ENCODE measurements at places on chromosomes 11 and 22.
A peak's percentile ranks its signal among the peaks of the same experiment; 100 is the strongest.

GRCh38 chr11:116910378-116910777 is 73.0 kb upstream of the APOA1 start:
- DNase-seq = no peak

DNA sequence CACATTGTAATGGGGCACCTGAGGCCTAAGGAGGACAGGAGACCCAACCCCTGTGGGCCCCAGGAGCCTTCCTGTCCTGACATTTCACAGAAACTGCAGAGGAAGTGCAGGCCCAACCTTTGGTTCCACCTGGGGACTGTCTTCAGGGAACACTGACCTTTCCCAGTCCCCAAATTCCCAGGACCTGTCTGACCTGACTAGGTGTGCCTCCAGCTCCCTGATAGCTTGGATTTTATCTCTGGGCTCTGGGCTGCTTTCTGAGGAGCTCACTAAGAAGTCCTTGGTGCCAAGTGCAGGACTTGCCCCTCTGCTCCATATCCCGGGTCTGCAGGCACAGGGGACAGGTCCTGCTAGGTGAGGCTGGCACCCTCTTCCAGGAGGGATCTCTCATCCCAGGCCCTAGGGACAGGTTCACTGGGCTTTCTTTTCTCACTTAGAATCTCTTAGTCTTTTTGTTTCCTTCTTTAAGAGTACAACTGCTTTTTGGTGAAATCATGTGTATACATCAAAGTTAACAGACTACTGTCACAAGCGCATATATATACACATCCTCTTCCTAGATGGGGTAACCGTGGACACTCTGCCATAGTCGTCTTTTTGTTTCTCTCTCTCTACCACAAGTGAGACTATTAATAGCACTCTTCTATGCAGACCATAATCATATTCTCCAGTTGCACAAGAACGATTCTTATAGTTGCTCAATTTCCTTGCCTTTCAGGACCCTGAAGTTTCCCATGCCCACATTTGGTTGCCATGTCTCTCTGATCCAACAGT is 72.0 kb upstream of the IGLL5 start:
- DNase-seq = no peak

- DNase-seq = no peak
Observed at GRCh38 chr11:115974703-115975102, 470.5 kb upstream of the CADM1 start.

DNA sequence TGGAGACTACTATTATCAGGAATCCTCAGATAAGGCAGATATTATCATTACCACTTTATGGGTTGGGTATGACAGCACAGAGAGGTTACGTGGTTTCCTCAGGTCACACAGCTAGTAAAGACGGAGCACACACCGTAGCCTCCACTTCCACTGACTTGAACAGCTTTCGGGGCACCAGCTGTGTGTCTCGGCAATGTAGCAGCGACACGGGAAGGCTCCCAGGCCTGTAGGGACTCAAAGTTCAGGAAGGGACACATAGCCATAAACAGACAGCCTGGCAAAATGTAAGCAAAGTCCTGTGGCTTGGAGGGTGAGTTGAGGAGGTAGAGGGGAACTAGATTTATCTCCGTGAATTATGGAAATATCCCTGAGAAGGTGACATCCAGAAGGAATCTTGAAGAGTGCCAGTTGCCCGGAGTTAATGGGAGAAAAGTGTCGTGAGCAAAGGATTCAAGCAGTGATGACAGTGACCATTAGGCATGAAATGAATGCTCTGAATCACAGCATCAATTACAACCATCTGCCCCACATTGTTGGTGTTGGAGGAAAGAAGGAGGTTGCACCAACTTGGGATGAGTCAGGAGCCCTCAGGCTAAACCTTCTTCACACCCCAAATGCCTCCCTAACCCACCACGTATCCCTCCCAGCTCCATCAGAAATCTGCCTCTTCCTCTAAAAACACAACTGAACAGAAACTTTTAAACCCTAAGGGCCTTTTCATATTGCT is 106.7 kb upstream of the ASPHD2 start:
- DNase-seq = no peak

DNA sequence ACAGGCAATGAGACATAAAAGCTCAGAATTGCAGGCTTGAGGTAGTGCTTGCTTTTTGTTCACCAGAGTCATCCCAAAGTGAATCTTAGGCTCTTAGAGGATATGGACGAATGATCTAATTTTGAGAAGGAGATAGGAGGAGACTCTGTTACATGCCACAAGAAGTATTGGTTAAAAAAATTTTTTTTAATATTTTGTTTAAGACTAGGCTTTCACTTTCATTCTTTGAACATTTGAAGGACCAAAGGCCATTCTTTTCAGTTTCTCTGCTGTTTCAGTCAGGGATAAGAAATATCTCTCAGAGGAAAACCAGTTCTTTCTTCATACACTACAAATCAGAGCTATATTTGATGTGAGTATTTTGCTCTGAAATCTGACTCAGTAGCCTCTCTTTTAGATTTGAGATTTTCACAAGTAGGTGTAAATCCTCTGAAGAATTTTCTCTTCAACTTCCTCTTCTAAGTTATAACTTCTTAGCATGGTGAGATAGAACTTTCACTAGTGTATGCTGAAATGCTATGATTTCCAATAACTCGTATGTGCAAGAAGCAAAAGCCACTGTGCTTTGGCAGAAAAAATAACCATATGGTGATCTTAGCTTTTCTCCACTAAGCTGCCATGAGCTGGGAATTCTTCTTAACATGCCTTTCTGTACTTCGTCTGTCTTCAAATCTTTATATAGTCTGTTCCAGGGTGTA is 24.1 kb upstream of the FAM181B start:
- no peak for DNase-seq

DNA sequence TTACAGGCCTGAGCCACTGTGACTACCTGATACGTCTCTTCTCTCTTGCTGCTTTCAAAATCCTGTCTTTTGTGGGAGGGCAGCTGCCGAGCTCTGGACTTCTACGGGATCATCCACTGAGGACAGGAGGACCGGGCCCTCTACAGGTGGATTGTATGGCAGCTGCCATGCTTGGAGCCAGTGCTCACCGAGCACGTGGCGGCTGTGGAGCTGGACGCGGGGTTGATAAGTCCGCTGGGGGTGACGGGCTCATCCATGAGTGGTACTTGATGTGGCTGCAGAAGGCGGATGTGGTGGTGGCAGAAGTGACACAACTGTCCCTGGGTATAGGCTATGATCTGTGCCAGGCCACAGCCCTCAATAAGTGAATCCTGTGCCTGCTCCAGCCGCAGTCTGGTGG is 1.8 kb upstream of the CYP2D6 start:
- no peak for DNase-seq

DNA sequence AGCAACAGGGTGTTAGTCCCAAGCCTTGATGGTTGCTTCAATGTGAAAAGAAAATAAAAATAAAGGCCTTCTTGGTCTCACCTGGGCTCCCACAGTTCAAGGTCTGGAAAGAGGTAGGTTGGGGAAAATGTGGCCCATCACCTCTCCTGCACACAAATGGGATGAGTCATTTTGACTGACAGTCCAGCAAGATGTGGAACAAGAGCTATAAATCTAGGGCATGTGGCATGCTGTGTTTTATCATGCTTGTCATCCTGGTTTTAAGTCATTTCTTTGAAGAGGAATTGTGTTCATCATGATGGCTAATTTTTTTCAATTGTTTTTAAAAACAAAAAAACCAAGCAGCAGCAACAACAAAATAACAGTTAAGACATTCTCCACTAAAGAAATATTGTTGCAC is 503.7 kb downstream of the NTM start:
- no peak for DNase-seq

- no peak for DNase-seq
Observed at GRCh38 chr11:78189174-78189724, 530 bp downstream of the USP35 start.

DNA sequence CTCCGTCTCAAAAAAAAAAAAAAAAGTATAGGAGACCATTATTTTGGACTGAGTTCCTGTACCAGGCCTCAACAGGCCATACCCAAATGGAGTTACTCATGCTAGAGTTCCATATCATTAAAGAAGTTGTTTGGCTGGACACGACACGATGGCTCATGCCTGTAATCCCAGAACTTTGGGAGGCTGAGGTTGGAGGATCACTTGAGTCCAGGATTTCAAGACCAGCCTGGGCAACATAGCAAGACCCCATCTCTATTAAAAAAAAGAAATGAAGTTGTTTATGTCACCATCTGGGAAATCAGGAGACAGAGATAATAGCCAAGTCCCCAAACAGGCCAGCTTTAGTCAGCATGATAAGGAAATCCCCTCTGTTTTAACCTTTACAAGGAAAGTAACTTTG is 6.7 kb upstream of the FNBP4 start:
- DNase-seq = no peak

DNA sequence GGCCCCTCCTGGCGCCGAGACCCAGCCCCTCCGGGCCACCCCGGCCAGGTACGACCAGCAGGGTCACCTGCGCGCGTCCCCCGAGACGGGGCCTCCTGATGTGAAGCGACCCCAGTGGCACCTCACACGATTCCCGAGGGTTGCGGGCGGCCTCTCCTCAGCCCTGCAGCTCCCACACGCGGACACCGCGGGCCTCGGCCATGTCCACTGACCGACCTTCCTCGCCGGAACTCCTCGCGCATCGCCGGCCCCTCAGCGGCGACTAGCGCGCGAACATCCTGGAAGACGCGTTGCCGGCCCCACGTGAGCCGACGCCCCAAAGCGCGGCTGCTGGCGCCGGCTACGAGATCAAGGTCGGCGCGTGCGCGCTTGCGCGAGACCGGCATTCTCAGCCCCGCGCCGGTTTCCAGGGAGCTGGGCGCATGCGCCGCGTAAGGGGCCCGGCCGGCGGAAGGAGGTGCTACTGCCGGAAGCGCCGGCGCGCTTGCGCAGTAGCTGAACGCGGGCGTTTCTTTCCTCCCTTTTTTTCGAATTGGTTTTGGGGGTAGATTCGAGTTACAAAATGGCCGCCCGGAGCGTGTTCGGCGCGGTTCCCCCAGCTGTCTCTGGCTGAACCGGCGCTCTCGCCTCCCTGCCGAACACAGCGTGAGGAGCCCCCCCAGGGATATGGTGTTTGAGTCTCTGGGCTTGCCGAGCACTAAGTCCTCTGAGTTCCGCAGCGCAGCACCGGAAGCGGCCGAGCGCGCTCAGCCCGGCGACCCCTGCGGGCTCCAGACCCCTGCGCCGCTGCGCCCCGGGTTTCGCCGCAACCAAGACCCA is at the start of gene NUP50:
Gene NUP50, plus strand, starts transcription at position 475 of the 819 bp plus-strand sequence. CDS start 4,253 bp downstream, outside the sequence.
- DNase-seq = peak; percentile 81

DNA sequence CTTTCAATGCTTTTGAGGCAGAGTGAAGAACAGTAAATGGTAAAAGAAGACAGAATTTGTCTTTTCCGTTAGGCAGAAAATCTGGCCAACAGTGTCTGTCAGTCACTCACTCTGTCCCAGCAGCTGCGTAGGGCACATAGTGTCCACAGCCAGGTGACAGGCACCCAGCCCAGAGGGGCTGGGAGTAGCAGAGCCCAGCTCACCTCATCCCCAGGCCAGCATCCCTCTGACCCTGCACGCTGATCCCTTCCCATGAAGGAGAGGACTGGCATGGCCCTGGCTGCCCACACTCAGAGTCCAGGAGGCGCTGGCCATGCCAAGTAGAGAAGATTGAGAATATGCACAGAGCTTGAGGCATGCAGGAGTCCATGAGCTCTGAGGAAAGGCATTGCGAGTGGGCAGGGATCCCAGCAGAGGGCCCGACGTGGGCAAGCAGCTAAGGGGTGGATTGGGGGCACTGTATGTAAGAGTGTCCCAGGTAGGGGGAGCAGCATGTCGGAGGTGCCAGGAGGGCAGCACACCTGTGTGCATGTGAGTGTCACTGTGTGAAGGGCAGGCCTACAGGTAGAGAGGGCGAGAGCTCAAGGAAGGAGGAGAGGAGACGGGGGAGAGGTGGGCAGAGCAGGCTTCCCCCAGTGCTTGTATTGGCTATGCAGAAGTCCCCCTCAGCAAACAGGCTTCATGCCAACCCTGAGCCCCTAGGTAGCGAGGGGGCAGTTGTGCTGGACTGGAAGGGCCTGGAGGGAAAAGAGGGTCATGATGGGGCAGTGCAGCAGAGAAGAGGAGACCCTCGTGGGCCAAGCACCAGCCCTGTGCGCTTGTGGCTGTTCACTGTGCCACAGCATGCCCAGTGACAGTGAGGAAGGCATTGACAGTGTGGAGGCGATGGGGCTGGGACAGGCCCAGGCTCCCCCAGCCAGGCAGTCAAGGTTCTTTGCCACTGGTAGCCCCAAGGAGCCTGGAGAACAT is 133.8 kb downstream of the OSBP2 start:
- no peak for DNase-seq

GRCh38 chr11:122141725-122142124 is 25.7 kb upstream of the BLID start:
- DNase-seq = no peak

GRCh38 chr11:73445980-73446379 is 69.8 kb downstream of the RELT start:
- DNase-seq = no peak

DNA sequence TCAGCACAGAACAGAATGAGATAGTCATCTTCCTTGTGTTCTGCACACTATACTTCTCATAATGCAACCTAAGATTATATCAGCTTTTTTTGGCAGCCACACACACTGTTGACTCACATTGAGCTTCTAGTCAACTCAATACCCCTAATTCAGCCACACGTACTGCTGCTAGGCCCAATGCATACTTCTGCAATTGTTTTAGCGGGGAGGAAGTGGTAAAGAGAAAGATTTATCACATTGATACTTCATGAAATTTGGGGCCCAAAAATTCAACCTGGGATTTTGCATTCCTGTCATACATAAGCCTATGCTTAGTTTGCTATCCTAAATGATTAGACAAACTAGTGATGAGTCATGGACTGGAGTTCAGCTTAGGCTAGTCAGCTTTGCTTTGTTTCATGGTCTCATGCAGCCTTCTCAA is 8.6 kb upstream of the UPB1 start:
- DNase-seq = no peak

DNA sequence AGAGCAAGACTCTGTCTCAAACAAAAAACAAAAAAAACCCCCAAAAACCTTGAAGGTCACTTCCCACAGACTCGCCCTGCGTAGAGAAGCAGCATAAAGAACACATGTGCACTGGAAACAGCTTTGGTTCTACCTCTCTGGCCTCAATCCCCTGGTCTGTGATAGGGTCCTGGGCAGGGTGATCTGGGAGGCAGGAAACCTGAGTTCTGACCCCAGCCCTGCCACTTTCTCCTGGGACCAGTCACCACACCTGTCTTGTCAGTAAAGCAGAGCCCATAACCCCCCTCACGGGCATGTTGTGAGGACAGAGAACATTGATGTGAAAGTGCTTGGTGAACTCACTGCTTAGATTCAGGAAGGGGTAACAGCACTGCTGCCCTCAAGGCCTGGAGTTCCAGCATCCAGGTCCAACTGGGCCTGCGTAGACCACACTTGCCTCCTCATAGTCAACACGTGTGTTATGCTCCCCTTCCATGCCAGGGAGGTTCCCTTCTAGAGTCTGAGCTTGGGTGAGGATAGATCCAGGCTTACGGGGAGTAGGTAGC is 11.4 kb downstream of the UCP2 start:
- no peak for DNase-seq

GRCh38 chr11:47617417-47617809 is 23.2 kb upstream of the C1QTNF4 start:
- DNase-seq = no peak
